Common myeloid progenitor, CD34-positive (primary cell): ENCODE measurements at places on chromosomes 4 and X.
A peak's percentile ranks its signal among the peaks of the same experiment; 100 is the strongest.

- DNase-seq, result peak; percentile 49
Measured at GRCh38 chr4:145644699-145645098, 25.5 kb downstream of the MMAA start.

DNA sequence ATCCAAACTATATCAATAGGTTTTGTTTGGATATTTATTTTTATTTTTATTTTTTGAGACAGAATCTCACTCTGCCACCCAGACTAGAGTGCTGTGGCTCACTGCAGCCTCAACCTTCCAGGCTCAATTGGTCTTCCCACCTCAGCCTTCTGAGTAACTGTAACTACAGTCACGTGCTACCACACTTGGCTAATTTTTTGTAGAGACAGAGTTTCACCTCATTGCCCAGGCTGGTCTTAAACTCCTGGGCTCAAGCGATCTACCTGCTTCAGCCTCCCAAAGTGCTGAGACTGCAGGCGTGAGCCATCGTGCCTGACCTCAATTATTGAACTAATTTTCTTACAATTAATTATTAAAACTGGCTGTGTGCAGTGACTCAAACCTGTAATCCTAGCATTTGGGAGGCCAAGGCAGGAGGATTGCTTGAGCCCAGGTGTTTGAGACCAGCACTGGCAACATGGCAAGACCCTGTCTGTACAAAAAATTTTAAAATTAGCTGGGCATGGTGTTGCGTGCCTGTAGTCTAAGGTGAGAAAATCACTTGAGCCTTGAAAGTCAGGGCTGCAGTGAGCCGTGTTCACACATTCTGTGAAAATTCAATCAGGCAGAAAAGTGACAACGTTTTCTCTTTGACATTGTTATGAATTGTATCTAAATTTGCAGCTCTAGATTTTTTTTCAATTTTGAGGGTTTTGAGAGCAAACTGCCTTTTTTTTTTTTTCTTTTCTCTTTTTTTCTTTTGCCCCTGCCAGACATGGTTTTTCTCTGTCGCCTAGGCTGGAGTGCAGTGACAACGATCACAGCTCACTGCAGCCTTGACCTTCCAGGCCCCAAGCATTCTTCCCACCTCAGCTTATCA, 66.0 kb downstream of the UBE2K start:
- DNase-seq, result no peak

DNA sequence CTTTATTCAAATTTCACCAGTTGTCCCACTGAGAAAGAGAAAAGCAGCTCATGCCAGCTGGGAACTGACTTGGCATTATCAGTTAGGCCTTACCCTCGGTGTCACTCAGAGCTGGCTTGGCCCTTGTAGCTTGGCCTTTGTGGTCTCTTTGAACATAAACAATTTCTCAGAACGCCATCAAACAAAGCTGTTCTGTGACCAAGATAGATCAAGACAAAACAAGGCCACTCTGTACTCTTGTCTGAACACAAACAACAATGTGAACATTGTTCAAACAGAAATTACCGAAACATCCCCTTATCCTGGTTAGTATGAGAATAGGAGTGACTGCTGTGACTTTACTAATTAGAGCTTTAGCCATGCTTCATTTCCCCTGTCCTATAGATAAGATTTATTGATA, 57.2 kb downstream of the DIPK2B start:
- DNase-seq, result no peak

DNA sequence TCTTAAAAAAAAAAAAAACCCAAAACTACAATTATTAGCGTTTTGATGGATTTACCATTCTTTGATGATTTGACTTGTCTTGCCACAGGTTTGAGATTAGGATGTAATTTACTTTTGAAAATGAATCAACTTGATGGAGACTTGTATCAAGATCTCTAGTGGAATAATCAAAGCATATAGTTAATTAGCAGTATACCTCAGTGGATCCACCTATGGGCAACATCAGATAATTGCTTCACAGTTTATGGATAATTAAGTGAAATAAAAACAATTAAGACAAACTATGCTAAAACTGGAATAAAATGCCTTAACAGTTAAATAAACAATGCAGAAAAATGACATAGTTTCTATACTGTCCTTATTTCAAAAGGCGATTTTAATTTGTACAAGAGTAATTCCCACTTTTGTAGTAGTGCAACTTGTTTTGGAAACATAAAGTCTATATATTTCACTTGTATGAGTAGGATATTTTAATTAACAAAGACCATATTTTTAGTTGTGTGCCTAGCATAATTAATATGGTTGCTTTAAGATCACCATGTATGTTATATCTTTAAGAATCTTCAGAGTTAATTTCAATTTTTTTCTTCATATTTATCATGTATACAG, 4.2 kb downstream of the CPEB2 start:
- peak; percentile 64 for DNase-seq

- DNase-seq, result no peak
Measured at GRCh38 chrX:35101901-35102300, 159.3 kb downstream of the FAM47B start.

DNA sequence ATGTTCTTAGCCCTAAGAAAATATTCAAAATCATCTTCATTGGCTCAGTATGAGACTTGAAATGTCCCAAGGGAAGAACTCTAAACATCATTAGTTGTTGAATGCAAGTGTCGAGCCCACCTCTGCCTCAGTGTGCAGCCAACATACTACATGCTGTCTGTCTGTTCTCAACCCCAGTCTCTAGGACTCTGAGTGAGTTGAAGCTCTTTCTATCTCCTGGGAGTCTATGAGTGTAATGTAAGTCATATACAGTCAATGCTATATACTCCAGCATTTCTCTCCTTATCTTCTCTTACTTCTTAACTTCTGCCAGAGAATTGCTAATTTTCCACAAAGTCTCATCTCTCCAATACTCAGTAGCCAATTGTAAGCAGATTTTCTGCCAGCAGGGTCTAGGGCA, 61.3 kb downstream of the SPATA18 start:
- DNase-seq, result no peak

GRCh38 chr4:40916880-40917279, 167.1 kb downstream of the NSUN7 start:
- peak; percentile 76 for DNase-seq

GRCh38 chrX:1686642-1687041, 71.8 kb downstream of the ASMT start:
- DNase-seq, result no peak

DNA sequence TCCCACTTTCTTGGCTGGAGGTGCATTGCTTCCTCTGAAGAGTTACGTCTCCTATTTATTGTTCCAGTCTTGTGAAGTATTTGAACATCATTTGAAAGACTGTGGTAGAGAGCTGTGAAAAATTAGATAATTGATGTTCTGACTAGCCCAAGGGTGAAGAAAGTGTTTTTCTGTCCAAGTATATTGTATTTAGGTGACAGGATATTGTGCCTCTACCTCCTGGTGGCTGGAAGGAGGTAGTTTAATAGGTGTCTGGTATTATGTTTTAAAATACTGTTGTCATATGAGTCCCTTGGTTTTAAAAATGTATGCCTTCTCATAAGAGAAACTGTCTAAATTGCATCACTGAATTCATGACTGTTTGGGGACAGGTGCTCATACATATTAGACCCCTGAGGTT, 226.0 kb downstream of the SPRY1 start:
- no peak for DNase-seq

DNA sequence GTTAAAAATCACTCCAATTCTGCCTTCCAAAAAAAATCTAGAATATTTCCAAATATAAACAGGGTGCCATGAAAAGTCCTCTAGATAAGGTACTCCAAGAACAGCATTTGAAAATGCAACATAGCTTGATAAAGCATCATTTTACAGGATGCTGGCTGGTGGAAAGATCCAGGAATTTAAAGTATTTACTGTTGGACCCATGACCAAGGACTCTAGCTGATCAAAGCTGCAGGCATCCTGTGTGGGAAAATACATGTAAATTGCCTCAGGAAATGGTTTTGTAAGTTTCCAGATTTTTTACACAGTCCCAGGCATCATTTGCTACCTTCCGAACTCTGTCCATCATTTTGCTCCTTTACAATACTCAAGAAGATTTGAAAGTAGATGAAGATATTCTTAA, 164.4 kb downstream of the GRIA3 start:
- DNase-seq, result no peak

- DNase-seq, result no peak
Measured at GRCh38 chr4:123106747-123107146, 184.3 kb upstream of the NUDT6 start.

GRCh38 chr4:13143222-13144070, 340.7 kb downstream of the RAB28 start:
- DNase-seq, result no peak

- no peak for DNase-seq
Measured at GRCh38 chr4:110897784-110898183, 274.9 kb upstream of the PITX2 start.

DNA sequence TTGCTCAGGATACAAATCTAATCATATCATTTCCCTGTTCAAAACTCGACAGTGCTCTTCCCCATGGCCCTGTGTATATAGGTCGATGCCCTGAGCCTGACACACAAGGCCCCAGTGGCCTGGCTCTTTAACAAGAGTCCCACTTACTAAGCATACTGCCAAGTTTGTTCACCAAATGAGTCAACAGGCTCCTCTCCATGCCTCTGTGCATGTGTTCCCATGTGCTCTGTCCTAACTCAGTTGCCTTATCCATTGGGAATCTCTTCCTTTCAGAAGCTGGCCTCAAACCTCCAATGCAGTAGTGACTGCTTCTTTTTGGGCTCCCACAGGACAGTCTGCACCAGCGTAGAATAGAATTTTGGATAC, 18.9 kb upstream of the CXCR3 start:
- DNase-seq, result no peak

DNA sequence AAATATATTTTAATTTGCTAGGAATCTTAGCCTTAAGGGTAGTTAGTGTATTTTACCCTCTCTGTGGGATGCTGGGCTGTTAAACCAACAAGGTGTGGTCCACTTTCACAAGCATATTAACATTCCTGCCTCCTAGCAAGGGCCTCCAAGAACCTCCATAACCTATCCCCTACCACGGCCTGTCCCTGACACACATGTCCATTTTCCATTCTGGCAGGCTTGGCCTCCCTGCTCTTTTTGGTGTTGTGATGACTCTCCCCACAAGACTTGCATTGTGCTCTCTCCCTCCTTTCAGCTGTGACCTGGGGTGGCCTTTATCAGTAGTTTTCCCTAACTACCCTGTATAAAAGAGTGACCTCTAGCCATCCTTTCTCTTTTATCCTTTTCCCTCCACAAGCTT, 120.2 kb downstream of the KLHL8 start:
- no peak for DNase-seq

DNA sequence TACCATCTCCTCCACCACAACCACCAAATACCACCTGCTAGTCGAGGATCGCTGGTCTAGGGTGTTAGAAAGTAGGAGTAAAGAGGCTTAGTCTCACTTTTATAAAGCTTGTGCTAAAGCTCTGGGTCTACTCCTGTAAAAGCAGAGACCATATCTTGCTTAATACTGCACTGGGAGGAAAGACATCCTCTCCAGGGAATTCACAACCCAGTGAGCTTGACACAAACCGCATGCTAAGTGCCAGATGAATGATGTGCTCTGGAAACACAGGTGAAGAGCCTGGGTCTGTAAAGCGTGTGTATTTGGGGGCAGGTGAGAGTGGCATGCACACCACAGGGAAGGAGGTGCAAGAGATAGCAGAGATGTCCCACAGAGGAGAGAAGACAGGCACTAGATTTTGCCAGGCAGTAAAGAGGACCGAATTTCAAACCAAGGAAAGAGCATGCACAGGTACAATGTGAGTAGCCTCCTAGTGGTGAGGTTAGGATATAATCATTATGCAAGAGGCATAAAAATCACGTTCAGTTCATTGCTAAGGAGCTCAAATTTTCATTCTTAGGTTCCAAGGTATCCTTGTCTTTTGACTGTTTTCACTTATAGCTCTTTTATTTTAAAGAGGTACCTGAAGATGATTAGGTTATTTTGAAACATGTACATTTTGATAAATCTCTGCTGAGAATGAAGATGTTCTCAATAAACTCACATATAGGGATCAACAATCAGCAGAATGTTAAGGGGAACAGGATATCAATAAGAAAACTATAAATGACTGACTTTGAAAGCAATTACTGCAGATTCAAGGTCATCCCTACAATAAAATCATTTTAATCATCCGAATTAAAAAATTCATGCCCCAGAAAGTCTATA, 20.7 kb downstream of the TAPT1 start:
- peak; percentile 63 for DNase-seq

DNA sequence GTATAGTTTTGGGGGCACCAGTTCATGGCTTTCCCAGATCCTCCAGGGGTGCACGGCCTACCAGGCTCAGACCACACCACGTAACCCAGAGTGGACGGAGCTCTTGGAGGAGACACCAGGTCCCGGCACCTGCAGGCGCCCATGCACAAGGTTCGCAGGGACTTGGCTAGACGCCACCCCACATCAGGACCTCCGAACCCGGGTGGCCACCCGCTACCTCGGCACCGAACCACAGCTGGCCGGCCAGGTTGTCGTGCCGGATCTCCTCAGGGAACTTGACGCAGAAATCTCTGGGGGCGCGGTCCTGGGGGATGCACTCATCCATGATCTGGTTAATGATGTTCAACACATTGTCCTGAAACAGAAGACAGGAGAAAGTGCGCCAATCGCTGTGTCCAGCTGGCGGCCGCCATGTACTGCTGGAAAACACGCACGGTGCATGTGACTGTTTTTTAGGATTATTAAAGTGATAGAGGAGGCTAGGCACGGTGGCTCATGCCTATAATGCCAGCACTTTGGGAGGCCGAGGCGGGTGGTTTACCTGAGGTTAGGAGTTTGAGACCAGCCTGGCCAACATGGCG, 77.1 kb downstream of the ZFYVE28 start:
- DNase-seq, result no peak

DNA sequence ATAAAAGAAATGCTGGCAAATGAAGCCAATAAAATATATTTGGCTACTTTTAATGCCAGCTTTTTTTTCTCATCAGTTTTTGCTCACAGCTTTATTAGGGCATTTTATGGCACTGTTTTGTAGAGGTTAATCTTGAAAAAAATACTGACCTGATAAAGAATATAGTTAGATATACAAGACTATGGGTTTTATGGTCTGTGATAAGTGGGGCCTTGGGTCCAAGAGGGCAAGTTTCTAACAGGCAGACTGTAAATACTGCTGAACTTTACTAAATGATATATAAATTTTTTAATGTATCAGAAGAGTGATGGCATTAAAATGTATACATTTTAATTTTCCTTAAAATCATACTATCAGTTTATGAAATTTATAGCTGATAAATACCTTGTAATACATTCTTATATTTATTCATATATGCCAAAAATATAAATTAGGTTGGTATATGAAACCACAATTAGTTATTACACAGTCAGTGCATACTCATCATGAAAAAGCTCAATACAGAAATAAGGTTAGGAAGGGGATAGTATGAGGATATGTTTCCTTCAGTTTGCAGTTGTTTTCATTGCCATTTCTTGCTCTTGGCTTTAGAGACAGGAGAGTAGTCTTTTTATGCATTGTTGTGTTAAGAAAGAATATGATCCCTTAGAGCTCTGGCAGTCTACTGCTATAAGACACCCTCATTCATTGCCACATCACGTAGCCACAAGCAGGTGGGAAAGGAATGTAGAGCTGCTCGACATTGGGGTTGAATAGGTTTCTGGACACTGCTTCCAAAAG, 146.6 kb downstream of the TLL1 start:
- no peak for DNase-seq

DNA sequence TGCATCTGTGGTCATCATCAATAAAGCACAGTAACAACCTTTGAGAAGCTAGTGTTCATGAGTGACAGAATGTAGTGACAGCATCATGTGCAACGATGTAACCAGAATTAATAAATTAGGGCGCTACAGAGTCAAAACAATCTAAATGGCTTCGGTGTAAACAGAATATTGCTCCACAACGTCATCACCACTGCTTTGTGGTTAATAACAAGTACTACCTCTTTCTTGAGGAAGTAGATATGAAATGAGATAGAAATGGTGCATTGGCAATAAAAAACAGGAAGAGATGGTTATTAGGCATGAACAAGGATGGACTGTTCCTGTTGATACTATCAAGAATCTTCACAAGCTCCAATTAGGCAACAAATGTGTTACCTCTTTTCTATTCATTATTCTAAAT, 8.7 kb upstream of the PDHA2 start:
- peak; percentile 67 for DNase-seq
